ENCODE measurements at places on chromosomes 11 and 22. TPM values are rescaled to one million over a fixed set of nuclear protein-coding genes. Genes with fewer than 3 reads are reported as not detected.

The SOX10 gene
- 3.2 TPM for total RNA-seq

The CWF19L2 gene
- 10.3 TPM for total RNA-seq

- DNase-seq = no peak
Observed at GRCh38 chr11:61539831-61540357, 31.3 kb downstream of the LRRC10B start.

DNA sequence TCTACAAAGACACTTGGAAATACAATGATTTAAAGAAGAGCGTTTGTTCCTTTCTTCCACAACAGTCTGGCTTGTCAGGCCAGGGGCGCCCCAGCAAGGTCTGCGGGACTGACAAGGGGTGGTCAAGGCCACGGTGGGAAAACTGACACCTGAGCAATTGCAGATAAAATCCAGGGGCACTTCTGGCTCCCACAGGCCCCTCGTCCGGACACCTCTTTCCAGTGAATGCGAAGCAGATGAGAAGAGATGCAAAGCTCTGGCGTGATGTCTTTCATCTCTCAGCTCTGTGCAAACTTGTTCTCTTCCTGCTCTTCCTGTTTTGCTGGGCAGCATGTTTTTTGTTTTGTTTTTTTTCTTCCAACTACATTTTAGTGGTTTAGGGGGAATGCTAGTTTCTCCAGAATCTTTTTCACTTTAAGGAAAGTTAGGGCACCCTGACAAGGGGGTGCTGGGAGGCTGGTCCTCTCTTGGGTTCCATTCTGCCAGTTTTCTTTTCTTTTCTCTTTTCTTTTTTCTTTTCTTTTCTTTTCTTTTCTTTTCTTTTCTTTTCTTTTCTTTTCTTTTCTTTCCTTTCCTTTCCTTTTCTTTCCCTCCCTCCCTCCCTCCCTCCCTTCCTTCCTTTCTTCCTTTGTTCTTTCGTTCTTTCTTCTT is 11.1 kb upstream of the CBX6 start:
- DNase-seq = no peak

DNA sequence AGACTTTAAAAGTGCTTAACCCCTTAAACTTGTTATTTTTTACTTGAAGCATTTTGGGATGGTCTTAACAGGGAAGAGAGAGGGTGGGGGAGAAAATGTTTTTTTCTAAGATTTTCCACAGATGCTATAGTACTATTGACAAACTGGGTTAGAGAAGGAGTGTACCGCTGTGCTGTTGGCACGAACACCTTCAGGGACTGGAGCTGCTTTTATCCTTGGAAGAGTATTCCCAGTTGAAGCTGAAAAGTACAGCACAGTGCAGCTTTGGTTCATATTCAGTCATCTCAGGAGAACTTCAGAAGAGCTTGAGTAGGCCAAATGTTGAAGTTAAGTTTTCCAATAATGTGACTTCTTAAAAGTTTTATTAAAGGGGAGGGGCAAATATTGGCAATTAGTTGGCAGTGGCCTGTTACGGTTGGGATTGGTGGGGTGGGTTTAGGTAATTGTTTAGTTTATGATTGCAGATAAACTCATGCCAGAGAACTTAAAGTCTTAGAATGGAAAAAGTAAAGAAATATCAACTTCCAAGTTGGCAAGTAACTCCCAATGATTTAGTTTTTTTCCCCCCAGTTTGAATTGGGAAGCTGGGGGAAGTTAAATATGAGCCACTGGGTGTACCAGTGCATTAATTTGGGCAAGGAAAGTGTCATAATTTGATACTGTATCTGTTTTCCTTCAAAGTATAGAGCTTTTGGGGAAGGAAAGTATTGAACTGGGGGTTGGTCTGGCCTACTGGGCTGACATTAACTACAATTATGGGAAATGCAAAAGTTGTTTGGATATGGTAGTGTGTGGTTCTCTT is 2.8 kb downstream of the MALAT1 start:
- peak; percentile 37 for DNase-seq

GRCh38 chr11:121654259-121654842 is 201.6 kb upstream of the SORL1-AS1 start:
- DNase-seq = no peak

GRCh38 chr11:19216021-19216420 is 14.2 kb upstream of the CSRP3 start:
- no peak for DNase-seq

GRCh38 chr11:130223291-130223971 is 63.8 kb downstream of the ST14 start:
- DNase-seq = no peak

DNA sequence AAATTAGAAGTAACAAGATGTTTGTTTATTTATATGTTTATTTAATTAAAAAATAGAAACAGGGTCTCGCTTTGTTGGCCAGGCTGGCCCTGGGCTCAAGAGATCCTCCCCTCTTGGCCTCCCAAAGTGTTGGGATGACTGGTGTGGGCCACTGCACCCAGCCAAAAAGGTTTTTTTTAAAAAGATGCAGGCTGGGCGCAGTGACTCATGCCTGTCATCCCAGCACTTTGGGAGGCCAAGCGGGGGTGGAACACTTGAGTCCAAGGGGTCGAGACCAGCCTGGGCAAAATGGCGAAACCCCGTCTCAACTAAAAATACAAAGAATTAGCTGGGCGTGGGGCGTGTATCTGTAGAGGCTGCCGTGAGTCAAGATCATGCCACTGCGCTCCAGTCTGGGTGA is 13.4 kb downstream of the DRD4 start:
- DNase-seq = peak; percentile 6

DNA sequence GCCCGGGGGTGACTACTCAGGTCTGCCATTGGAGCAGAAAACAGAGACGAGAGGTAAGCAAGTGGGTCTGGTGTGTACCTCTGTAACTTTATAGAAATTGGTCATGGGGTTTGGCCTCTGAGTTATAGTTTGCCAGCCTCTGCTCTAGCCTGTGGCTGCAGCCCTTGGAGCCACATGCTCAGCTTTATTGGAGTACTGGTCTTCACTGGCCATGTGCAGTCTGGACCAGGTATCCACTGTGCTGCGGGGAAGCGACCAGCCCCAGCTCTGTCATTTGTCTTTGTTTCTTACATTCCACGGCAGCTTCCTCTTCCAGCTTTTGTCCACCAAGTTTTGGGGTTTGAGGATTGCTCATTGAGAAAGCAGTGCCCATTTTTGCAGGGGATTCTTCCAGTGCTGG is 453.4 kb downstream of the TBC1D22A start:
- DNase-seq = no peak

GRCh38 chr11:129950101-129951091 is 52.2 kb downstream of the PRDM10 start:
- DNase-seq = no peak

Measured in RPMI7951 (cell line).